ENCODE measurements at places on chromosomes 5 and 9.

DNA sequence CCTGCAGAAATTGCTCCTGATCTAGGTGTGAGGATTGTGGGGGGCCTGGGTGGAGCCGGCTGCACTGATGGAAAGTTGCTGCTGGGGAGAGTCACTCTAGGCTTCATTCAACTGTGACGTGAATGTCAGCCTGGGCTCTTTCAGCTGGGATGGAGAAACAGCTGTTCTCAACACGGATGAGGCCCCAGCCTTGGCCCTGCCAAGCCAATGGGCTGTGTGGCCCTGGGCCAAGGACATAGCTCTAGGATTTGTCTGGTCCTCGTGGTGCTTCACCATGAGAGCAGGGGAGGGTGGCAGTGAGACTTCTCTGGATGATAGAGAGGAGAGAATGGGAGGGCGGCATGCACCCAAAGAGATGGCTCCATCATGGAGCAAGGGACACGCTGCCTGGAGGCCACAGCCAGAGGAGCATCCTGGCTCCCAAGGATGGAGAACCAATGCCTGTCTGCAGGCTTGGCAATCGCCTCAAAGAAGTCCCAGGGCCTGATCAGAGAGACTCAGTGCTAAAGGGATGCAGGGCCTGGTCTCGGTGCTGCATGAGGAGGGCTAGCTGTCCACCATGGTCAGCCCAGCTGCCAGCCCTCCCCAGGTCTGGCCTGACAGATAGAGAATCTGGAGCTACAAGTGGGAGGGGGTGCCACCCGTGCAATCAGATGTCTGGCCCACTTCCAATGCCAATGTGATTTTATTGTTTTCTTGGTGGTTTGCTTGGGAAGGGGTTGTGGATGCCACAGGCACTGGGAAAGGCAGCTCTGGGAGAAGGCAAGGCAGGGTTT lies 141.0 kb downstream of the GADD45G start:
- DNase-seq, result no peak

DNA sequence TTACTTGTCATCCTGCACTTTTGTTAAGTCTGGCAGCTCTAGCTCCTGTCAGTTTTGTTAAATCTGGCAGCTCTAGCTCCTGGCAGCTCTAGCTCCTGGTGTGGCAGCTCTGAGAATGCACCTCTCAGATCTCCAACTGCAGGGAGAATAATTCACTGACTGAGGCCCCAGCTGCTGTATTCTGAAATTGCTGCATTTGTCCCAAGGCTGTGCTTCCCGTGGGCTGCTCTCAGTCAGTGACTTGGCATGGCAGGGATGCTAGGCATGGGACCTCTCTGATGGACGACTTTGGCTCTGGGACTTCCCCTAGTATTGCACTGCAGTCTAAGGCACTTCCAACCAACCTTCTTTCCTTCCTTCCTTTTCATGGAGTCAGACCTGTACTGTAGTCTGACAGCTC lies 475.7 kb downstream of the CCDC171 start:
- DNase-seq, result no peak

- DNase-seq, result no peak
These were observed 12.6 kb upstream of the NANS start for GRCh38 chr9:98043915-98044314.

GRCh38 chr5:152403046-152403445 lies 2.0 kb downstream of the NMUR2 start:
- DNase-seq, result no peak

DNA sequence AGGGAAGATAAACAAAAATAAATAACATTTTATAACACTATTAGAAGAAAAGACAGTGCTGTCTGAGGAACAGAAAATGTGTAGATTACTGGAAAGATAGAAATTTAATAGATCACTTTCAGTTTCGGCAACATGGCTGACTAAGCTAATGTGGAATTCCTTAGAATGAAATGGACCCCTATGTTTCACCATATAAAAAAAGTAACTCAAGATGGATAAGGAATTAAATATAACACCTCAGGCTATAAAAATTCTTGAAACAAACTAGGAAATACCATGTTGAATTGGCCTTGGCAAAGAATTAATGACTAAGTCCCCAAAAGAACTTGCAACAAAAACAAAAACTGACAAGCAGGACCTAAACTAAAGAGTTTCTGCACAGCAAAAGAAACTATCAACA lies 558.3 kb downstream of the CHSY3 start:
- no peak for DNase-seq

GRCh38 chr5:33565324-33565723 lies 124.6 kb downstream of the TARS1 start:
- DNase-seq, result no peak

DNA sequence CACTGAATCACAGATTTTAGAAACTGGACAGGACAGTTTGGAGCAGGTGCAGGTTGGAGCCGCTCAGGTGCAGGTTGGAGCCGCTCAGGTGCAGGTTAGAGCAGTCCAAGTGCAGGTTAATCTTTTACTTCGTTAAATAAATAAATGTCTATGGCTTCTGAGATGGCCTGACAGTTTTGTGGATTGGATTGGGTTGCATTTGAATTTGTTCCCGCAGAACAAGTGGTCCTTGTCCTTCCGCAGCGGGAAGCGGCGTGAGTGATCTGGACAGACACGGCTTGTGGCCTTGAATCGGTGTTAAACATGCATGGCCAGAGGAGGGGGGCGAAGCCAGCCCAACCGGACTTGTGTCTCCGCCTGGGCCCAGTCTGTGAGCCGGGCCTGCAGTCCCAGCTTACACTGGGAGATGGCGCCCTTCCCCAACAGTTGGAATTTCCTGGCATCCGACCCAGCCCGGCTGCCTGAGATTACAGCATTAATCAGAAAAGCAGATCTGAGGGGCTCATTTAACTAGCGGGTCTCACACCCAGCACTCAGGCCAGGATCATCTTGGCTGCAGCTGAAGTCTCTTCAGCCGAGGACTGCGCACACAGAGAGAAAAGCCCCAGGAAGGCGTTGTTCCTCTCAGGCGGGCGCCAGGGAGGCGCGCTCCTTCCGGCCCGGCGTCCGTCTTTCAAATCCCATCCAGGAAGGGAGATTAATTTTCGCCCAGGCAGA lies 1.5 kb upstream of the OLFM1 start:
- DNase-seq, result no peak

DNA sequence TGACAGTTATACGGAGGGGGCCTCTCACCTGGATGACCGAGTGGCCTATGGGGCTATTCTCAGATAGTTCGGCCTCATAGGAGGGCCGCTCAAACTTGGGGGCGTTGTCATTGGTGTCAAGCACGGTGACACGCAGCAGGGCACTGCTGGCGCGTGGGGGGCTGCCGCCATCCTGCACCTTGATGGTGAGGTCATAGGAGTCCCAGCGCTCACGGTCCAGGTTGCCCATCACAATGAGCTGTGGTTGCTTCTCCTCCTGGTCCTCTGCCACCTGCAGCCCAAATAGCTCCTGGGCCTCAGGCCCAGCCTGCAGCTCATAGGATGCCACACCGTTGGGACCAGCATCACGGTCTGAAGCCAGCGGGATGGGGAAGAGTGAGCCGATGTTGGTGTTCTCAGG lies 9.7 kb downstream of the PCDH1 start:
- DNase-seq, result no peak

GRCh38 chr5:144369006-144369405 lies 198.3 kb downstream of the KCTD16 start:
- DNase-seq, result no peak

- no peak for DNase-seq
These were observed 154.0 kb downstream of the FRMD3 start for GRCh38 chr9:83384214-83384613.

DNA sequence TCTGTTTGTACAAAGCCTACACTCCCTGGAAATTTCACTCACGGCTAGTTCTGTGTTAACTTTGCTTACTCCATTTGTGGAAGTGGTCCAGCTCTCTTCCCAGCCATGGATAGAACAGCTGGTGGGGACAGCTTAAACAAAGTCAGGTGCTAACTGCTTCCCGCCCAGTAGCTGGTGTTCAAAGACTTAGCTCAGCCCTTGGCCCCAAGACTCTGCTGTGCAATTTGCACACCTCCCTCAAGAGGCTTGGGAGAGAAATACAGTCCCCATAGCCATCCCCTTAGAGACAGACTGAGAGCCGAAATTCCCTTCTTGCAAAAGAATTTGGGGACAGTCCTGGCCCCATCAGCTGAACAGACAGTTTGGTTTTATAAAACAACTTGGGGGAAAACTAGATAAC lies 73.8 kb upstream of the RAI14 start:
- DNase-seq, result no peak

GRCh38 chr5:128466554-128466953 lies 71.5 kb downstream of the FBN2 start:
- no peak for DNase-seq

- DNase-seq, result no peak
These were observed 23.7 kb upstream of the CTNNAL1 start for GRCh38 chr9:109036744-109037680.

GRCh38 chr5:55575815-55576583 lies 41.2 kb upstream of the PLPP1 start:
- no peak for DNase-seq

DNA sequence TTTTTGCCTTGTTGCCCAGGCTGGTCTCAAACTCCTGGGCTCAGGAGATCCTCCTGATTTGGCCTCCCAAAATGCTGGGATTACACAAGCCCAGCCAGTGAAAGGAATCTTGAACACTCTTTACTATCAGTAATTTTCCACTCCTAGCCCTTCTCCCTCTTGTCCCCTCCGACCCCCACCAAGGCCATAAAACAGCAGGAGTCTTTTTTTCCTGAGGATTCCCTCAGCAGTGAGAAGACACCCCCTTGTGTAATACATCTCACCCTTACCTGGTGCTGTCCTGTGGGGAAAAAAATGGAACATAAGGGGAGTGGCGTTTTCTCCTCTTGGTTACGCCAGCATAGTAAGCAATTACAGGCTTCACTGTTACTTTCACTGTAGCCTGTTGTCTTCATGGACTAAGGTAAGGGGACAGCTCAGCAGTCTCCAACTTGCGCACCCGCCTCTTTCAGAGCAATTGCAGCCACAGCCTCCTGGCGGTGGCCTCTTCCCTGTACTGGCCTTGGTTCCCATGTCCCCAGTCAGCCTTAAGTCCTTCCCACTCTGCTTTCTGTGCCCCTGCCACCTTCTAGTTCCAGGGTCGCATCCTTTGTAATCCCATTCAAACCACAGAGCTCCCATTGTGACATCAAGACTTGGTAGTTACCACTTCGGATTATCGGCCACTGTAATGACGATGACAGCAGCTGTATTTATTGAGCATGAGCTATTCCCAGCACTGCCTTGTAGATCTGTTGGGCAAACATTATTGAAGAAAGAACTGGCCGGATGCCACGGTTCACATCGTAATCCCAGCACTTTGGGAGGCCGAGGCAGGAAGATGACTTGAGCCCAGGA lies 10.0 kb downstream of the NAIF1 start:
- DNase-seq, result no peak

DNA sequence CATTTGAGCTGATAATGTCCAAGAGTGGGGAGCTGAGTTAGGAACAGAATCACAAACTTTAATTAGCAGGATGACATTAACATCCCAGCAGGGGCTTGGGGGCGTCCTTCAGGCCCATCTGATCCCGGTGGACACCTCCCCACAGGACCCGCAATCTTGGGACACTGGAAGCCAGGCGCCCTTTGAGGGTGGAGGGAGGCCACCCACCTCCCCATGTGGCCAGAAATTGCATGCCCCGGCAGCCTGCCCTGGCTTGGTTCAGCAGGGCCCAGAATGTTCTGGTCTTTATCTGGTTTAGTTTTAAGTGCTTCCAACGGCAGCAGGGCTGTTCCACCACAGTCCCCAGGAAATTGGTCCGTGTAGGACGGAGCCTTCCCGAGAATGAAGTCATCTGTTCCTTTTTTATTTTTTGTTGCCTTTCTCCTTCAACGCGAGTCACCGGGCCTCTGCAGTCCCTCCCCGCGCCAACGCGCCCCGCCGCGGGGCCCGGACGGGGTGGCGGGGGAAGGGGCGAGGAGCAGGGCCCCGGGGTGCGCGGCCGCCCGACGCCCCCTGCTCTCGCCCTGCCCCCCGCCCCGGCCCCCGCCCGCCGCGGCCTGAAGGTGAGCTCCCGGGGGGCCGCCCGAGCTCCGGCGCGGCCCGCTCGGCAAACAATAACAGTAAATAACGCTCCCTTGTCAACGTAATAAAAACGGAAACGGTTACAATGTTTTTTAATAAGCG lies 207.9 kb downstream of the C9orf50 start:
- peak; percentile 16 for DNase-seq

DNA sequence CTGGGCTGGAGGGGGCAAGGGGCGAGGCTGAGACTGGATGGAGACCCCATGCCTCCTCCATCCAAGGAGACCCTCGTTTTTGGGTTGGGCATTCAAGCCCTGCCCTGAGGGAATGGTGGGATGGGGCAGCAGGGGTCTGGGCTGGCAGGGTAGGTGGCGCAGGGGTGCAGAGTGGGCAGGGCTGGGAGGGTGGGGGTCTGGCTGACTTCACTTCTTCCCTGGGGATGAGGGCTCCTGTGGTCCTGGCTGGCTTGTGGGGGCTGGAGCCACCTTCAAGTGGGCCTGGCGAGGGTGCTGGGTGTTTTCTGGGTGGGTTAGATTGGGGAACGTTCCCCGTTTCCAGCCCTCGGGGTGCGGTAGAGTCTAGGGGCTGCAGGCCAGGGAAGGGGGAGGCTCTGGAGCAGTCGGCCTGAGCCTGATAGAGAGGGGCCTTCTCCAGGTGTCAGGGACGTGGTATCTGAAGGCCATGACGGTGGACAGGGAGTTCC lies 412 bp downstream of the LCN1 start:
- DNase-seq, result no peak

DNA sequence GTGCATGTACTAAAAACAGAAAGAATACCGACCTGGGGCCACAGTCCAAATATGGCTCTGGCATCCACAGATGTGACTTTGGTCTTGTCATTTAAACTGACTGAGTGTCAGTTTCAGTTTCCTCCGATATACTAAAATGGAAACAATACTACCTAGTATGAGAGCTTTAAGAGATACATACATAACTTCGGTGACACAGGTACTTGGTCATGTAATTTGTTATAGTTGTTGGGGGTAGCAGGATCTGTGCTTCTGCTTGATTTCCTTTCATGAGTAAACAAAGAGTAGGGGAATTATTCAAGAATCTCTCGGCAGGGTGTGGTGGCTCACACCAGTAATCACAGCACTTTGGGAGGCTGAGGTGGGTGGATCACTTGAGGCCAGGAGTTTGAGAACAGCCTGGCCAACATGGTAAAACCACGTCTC lies 32.1 kb downstream of the MTMR12 start:
- no peak for DNase-seq

- DNase-seq, result no peak
These were observed 7.1 kb downstream of the SNX18 start for GRCh38 chr5:54524704-54525103.

GRCh38 chr5:156135531-156135930 lies 191.4 kb upstream of the SGCD start:
- DNase-seq, result no peak

GRCh38 chr9:137578518-137579258 lies at the start of gene DPH7:
Gene DPH7, minus strand, starts transcription at chr9:137578925. Its CDS starts 148 bp downstream, at chr9:137578777.
- peak; percentile 95 for DNase-seq

- no peak for DNase-seq
These were observed 12.2 kb upstream of the SLC22A4 start for GRCh38 chr5:132281856-132282614.
